ENCODE measurements at places on chromosomes 16 and 17.

DNA sequence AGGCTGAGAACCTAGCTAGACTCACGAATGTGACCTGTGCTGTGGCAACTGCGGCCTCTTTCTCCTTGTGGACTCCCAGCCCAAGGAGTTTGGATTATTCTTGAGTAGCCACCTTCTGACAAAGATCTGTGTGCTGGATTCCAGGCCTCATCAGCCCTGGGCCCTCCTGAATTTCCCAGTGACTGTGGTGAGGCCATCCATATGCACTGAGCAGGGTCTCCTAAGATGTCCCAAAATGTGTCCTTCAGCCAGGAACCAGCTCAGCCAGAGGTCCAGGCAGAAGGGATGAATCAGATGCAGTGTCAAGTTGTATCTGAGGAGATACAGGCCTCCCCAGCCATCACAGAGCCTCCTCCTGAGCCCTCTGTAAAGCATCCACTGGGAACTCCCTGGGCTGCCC is 124.5 kb downstream of the CCDC182 start:
- no peak overlapping the region for H3K27ac ChIP-seq
- H3K4me1 ChIP-seq = no peaks in the 10 kb centered on the region
- no peak overlapping the region for H3K4me3 ChIP-seq
- H3K36me3 ChIP-seq = peaks cover 34% of the 10 kb centered on the region
- H3K27me3 ChIP-seq = no peaks in the 10 kb centered on the region

DNA sequence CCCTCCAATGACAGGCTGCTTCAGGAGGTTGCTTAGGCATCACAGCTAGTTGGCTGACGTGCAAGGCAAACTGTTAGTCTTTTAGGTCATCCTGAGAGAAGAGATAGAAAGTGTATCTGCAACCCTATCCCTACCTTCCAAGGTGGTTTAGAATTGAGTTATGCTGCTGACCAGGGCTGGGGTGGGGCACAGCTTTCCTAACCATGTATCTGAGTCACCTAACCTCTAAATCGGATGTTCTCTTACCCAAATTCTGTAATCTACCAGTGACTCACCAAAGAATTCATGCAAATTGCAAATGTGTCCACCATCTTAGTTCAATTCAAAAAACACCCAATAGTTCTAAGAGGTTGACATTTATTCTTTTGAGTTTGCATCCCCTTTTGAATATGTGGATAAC is 107.2 kb upstream of the DYNLRB2 start:
- DNase-seq = no peak
- no peaks in the 10 kb centered on the region for H3K4me1 ChIP-seq
- H3K36me3 ChIP-seq = no peaks in the 10 kb centered on the region
- no peaks in the 10 kb centered on the region for H3K27me3 ChIP-seq
- no peak overlapping the region for H3K4me3 ChIP-seq
- no peak overlapping the region for H3K27ac ChIP-seq

DNA sequence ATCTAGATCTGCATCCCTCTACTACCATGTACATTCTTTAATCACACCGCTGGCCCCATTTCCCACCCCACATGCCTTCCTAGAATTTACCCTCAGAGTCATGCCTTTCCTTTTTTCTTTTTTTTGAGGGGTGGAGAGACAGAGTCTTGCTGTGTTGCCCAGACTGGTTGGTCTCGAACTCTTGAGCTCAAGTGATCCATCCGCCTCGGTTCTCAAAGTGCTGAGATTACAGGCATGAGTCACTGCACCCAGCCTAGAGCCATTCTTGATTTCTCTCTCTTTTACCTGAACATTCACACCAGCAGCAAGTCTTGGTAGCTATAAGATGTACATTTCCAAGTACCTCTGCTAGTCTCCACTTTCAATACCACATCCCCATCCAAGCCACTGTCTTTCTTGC is 2.1 kb downstream of the PAGR1 start:
- H3K4me3 ChIP-seq = no peak overlapping the region
- no peak overlapping the region for H3K27ac ChIP-seq
- H3K4me1 ChIP-seq = peaks cover 65% of the 10 kb centered on the region
- no peak for DNase-seq
- H3K27me3 ChIP-seq = no peaks in the 10 kb centered on the region
- H3K36me3 ChIP-seq = no peaks in the 10 kb centered on the region

GRCh38 chr16:74743668-74744299 is 30.8 kb downstream of the FA2H start:
- H3K27me3 ChIP-seq = peaks cover 8% of the 10 kb centered on the region
- no peak overlapping the region for H3K4me3 ChIP-seq
- DNase-seq = no peak
- no peaks in the 10 kb centered on the region for H3K36me3 ChIP-seq
- peaks cover 1% of the 10 kb centered on the region for H3K4me1 ChIP-seq

- no peak overlapping the region for H3K27ac ChIP-seq
- no peaks in the 10 kb centered on the region for H3K4me1 ChIP-seq
- H3K27me3 ChIP-seq = no peaks in the 10 kb centered on the region
- no peaks in the 10 kb centered on the region for H3K36me3 ChIP-seq
- DNase-seq = no peak
- H3K4me3 ChIP-seq = no peak overlapping the region
Observed at GRCh38 chr17:36036235-36036634, 18.5 kb upstream of the CCL23 start.

- no peak for DNase-seq
- H3K27ac ChIP-seq = no peak overlapping the region
- no peaks in the 10 kb centered on the region for H3K36me3 ChIP-seq
- no peaks in the 10 kb centered on the region for H3K27me3 ChIP-seq
- H3K4me3 ChIP-seq = no peak overlapping the region
- no peaks in the 10 kb centered on the region for H3K4me1 ChIP-seq
Observed at GRCh38 chr17:51739245-51739886, 419.1 kb downstream of the CA10 start.

DNA sequence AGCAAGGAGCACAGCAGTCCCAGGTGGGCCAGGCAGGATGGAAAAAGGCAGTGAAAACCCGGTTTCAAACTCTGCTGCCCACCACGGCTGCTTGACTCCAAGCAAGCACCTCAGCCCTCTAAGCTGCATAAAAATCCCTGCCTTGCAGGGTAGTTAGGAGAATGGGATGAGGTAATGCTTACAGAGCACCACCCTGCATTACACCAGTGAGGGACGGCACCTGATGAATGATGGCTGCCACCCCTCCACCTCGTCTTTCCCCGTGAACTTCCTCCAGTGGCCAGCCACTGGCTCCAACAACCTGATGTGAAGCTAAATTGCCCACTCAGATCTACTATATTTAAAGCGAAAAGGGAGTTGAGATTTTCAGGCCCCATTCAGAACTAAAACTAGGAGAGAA is 21.3 kb downstream of the MIEF2 start:
- H3K4me3 ChIP-seq = no peak overlapping the region
- no peak for DNase-seq
- no peaks in the 10 kb centered on the region for H3K27me3 ChIP-seq
- H3K27ac ChIP-seq = no peak overlapping the region
- peaks cover 21% of the 10 kb centered on the region for H3K36me3 ChIP-seq

DNA sequence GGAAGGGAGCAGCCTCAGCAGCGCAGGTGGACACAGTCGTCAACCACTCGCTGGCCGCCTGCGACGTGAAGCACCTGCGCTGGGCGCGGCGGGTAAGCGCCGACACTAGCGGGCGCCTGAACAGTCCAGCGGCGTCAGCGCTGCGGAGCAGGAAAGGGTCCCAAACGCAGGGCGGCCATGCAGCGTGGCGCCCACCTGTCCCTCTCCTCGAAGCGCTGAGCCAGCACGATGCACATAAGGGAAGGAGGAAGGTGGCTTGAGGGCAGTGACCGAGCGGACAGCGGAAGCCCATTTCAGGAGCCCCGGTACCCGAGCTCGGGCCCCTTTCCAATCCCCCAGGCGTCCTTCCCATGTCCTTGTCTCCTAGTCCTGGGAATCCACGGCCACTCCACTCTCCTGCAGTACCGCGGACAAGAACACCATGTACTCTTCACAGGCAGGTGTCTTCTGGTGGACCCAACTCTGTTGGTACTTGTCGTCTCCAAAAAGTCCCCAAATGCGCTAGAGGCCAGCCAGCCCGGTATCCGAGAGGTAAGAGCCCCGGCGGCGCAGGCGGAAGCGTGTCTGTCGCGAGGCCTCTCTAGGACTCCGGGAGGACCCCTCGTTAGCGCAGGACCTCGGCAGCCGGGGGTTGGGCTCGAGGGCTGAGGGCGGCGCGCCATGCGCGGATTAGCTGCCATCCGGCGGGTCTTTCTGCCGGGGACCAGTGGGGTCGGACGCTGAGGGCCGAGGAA is 14.4 kb downstream of the ZNF232 start:
- no peaks in the 10 kb centered on the region for H3K36me3 ChIP-seq
- H3K27me3 ChIP-seq = no peaks in the 10 kb centered on the region
- H3K4me3 ChIP-seq = peak overlapping the region; percentile 44
- no peak overlapping the region for H3K27ac ChIP-seq
- no peak for DNase-seq

DNA sequence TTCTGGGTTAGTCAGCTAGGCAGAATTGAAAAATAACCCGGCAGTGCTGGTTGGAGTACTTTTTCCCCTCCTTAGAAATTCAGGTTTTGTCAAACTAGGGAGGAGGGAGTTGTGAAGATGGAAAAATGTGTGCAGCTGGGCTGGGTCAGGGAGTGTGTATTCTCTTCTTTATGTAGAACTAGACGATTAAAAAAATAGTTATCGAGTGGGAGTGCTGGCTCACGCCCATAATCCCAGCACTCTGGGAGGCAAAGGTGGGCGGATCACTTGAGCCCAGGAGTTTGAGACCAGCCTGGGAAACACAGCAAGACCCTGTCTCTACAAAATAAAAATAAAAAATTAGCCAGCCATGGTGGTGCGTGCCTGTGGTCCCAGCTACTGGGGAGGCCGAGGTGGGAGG is 106.4 kb downstream of the GNAO1 start:
- no peak overlapping the region for H3K4me3 ChIP-seq
- H3K27me3 ChIP-seq = no peaks in the 10 kb centered on the region

GRCh38 chr16:2963074-2963722 is 877 bp upstream of the KREMEN2 start:
- peaks cover 39% of the 10 kb centered on the region for H3K4me1 ChIP-seq
- peak overlapping the region; percentile 38 for H3K4me3 ChIP-seq
- DNase-seq = no peak
- H3K36me3 ChIP-seq = no peaks in the 10 kb centered on the region
- H3K27ac ChIP-seq = no peak overlapping the region

GRCh38 chr17:83186751-83187421 is 107.5 kb downstream of the METRNL start:
- no peak overlapping the region for H3K4me3 ChIP-seq
- peaks cover 7% of the 10 kb centered on the region for H3K4me1 ChIP-seq
- H3K36me3 ChIP-seq = no peaks in the 10 kb centered on the region

DNA sequence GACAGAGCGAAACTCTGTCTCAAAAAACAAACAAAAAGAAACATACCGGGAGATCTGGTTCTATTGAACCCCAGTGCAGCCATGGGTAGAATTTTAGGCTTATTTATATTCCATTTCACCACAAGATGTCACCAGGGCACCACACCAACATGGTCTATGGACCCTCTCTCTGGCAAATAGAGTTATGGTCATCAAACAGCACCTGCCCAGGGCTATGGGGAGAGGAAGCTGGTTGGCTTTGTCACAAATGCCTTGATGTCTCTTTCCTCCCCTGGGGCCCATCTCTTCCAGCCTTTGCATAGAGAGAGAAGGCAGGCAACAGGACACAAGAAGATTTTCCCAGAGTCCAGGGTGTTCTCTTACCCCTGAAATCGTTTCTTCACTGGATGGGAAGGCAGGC is 128.4 kb downstream of the WWOX start:
- peaks cover 36% of the 10 kb centered on the region for H3K4me1 ChIP-seq
- no peaks in the 10 kb centered on the region for H3K27me3 ChIP-seq
- H3K4me3 ChIP-seq = no peak overlapping the region
- no peak for DNase-seq
- no peak overlapping the region for H3K27ac ChIP-seq
- H3K36me3 ChIP-seq = no peaks in the 10 kb centered on the region

Measured in esophagus squamous epithelium (tissue), 5 donors.